Stimulated activated CD4-positive, alpha-beta T cell treated with anti-CD3 and anti-CD28 coated beads, Interleukin-12 subunit alpha, Interleukin-12 subunit beta, amount 100 ng/mL, for 48 hours (primary cell): ENCODE measurements at places on chromosomes 2 and 18.

DNA sequence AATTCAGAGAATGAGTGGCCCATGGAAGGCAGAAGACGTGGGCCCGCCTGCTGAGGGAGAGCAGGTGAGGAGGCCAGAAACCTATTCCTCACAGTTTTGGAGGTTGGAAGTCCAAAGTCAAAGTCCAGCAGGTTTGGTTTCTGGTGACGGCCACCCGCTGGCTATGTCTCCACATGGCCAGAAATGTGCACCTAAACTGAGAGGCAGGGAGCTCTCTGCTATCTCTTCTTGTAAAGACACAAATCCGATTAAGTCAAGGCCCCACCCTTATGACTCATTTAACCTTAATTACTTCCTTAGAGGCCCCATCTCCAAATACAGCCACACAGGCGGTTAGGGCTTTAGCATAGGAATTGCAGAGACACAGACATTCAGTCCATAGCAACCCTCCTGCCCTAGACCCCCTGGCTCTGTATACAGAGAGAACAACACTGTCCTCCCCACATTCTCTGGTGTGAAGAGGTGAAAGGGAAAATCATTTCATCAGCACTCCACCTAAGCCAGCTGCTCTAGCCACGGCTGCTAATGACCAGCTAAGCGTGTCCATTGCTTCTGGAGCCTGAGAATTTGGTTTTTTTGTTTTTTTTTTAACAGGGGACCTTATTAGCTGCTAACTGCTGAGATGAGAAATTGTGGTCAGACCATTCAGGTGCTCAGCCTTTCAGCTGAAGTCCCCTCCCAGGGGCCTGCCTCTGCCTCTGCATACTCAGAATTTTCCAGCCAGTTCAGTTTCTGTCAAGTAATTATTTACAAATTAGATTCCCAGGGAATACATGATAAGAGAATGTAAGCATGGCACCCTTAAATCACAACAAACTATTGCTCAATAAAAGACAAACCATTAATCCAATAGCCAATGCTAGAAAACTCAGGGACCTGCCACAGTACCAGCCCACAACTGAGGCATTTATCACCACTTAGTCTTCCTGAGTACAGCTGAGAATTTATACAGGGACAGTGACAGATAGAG is 368.7 kb upstream of the ID2 start:
- no peak for DNase-seq

DNA sequence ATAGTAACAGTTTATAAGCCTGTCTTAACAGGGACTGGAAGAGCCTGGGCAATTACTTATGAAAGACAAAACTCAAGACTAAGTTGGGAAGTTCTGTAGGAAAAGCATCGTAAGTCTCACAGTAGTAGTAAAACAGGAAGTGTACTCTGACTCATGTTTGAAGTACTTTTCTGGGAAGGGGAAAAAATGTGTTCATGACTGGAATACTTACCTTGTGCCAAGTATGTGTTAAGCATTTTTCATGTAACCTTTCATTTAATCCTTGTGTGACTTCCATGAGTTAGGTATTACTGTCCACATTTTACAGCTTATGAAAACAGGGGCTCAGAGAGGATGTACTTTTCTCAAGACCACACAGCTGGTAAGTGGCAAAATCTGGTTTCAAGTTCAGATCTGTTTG is 13.7 kb upstream of the SKOR2 start:
- no peak for DNase-seq

GRCh38 chr2:10900216-10901109 is 11.3 kb upstream of the KCNF1 start:
- no peak for DNase-seq

DNA sequence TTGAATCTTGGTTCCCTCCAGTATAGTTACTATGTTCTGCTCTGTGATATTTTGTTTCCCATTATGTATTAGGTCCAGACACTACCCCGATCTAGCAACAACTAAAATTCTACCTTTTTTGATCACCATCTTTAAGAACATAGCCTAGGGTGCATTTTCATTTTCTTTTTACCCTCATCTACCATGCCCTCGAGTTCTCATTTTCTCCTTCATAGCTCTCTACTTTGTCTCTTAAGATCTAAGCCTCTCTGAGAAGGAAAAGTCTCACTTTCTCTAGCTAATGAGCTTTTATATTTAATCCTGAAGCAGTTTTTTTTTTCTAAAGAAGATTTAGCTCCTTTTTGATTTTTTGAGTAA is 1089.4 kb upstream of the SLC39A10 start:
- DNase-seq: no peak

GRCh38 chr2:61018318-61018755 is 282 bp upstream of the PUS10 start:
- no peak for DNase-seq
